ENCODE measurements at places on chromosomes 13 and 19.
A peak's percentile ranks its signal among the peaks of the same experiment; 100 is the strongest.

GRCh38 chr19:16359074-16359473, 34.4 kb downstream of the KLF2 start:
- DNase-seq, result no peak

GRCh38 chr19:41945135-41945766, 13.9 kb downstream of the RABAC1 start:
- no peak for DNase-seq

DNA sequence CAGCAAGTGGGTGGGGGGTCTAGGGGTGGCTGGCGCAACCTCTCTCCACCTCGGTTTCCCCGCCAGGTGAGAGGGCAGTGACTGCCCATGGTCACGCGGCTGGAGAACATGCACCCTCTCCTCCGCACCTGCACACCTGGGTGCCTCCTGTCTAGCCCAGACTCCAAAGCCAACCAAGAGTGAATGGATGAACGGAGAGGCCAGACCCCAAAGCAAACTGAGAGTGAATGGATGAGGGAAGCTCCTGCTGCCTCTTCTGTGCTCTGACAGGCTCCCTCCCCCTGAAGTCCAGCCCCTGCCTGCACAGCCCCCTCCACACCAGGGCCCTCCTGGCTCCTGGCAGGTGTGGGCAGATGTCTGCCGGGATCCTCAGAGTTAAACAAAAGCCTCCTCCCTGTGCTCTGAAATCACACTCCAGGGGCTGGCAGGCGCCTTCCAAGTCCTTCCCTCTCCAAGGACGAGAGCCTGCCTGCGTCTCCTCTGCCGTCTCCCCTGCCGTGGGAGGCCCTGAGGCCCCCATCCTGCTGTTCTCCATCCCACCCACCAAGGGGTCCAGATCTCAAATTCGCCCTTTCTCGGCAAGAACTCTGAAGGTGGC, 2.2 kb downstream of the SBNO2 start:
- no peak for DNase-seq

DNA sequence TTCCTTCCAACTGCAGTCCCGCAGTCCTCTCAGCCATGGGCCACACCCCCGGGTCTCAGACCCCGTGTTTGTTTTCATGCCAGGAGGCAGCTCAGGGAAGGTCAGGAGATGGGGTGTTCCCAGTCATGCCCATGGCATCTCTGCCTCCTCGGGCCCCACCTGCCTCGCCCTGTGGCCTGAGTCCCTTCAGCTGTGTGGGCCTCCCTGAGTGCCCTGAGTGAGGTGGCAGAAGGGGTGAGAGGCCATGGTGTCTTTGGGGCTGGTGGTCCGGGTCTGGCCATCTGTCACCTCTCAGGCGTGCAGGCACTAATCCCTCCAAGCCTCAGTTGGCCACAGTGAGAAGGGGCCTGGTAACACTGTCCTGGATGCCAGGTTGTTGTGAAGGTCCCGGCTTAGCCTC, 10.9 kb upstream of the KDM4B start:
- DNase-seq, result no peak

- DNase-seq, result peak; percentile 66
Observed at GRCh38 chr19:56476651-56477428, at the start of gene ZNF667. Gene ZNF667, minus strand, starts transcription at chr19:56477345. Its CDS starts 14,975 bp downstream, at chr19:56462370.

DNA sequence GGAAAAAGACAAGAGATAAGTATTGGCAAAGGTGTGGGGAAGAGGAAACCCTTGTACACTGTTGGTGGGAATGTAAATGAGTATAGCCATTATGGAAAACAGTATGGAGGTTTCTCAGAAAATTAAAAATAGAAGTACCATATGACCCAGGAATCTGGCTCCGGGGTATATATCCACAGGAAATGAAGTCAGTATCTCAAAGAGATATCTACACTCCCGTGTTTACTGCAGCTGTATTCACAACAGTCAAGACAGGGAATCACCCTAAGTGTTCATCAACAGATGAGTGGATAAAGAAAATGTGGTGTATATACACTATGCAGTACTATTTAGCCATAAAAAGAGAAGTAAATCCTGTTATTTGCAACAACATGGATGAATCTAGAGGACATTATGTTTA, 13.5 kb downstream of the KCTD12 start:
- no peak for DNase-seq

- peak; percentile 6 for DNase-seq
Observed at GRCh38 chr13:91719033-91719432, 320.6 kb downstream of the GPC5 start.

GRCh38 chr13:96960379-96960778, 33.9 kb downstream of the OXGR1 start:
- DNase-seq, result no peak

DNA sequence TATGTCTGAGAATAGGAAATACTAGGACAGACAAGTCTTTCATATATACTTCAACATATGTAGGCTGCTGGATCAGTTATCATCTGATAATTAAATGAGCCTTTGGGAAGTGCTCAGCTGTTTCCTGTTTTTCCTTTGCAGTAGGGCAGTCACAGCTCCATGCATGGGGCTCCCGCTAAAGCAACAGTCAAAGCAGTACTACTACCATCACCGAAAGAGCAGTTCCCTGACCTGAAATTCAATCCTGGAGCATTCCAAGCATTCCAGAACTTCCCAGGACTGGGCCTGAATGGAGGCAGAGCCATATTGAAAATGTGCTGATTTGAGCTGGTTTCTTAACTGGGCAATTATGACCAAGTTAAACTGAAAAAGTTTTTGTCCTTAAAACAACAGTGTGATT, 20.5 kb downstream of the MICU2 start:
- DNase-seq, result peak; percentile 57

- DNase-seq, result no peak
Observed at GRCh38 chr13:77291774-77292173, 35.1 kb downstream of the MYCBP2 start.

- DNase-seq, result no peak
Observed at GRCh38 chr19:18097217-18097992, at the start of gene MAST3. Gene MAST3, plus strand, starts transcription at chr19:18097778. Its CDS starts 15 bp downstream, at chr19:18097793.

DNA sequence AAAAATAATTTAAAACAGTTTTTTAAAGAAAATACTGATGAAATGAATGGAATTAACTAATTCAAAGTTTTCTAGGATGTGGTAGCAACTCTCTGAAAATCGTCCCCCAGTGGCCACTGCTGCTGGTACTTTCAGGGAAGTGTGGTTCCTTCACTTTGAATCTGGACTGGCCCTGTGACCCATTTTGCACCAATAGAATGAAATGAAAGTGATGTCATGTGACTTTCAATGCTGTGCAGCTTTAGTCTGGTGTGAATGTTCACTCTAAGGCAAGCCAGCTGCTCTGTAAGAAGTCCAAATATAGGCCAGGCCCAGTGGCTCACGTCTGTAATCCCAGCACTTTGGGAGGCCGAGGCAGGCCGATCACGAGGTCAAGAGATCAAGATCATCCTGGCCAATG, 26.4 kb upstream of the HNRNPA1L2 start:
- DNase-seq, result no peak

- DNase-seq, result no peak
Observed at GRCh38 chr13:110499621-110500281, 61.8 kb downstream of the RAB20 start.

DNA sequence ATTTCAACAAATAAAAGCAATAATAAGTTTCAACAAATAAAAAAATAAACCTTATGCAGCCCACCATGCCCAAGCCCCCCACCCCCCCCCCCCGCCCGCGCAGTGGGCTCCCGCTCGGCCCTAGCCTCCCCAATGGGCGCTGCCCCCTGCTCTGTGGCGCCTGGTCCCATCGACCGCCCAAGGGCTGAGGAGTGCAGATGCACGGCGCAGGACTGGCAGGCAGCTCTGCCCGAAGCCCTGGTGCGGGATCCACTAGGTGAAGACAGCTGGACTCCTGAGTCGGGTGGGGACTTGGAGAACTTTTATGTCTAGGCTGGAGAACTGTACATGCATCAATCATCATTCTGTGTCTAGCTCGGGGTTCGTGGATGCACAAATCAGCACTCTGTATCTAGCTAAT, 779.6 kb downstream of the DACH1 start:
- DNase-seq, result no peak

GRCh38 chr13:58883405-58883804, 1251.9 kb downstream of the PCDH17 start:
- DNase-seq, result no peak

DNA sequence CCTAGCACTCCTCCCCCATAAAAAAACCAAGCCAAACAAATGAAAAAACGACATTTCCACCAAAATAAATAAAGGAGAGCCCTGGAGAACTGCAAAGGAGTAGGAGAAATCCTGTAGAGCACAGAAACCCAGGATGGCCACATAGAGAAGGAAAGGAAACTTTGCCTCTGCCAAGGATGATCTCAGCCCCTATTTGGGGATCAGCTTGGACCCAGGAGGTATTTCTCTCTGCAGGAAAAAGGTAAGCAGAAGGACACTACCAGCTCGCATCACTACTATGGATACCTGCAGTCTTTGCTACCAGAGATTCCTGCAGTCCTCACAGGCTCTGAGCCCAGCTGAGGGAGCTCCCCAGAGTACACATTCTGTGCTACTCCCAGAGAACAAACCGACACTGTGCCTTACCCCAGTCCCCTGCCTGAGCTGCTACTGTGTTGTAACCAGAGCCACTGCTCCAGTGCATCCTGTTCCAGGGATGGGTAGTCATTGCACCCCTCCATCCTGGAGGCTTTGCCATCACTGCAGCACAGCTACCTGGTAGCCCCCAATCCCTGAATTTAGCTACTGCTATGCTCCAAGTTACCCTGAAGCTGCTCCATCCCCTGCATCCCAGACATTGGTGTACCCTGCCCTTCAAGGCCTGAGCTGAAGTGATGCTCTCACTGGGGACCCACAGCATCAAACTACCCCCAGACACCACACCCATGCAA, 41.7 kb downstream of the VWA8 start:
- no peak for DNase-seq

DNA sequence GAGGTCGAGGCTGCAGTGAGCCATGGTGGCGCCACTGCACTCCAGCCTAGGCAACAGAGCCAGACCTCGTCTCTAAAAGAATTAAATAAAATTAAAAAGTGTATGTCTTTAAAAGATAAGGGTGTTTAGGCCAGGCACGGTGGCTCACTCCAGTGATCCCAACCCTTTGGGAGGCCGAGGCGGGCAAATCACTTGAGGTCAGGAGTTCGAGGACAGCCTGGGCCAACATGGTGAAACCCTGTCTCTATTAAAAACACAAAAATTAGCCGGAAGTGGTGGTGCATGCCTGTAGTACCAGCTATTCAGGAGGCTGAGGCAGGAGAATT, 7.5 kb upstream of the SDHAF1 start:
- DNase-seq, result no peak

GRCh38 chr13:93674337-93674755, 447.7 kb downstream of the GPC6 start:
- DNase-seq, result no peak

DNA sequence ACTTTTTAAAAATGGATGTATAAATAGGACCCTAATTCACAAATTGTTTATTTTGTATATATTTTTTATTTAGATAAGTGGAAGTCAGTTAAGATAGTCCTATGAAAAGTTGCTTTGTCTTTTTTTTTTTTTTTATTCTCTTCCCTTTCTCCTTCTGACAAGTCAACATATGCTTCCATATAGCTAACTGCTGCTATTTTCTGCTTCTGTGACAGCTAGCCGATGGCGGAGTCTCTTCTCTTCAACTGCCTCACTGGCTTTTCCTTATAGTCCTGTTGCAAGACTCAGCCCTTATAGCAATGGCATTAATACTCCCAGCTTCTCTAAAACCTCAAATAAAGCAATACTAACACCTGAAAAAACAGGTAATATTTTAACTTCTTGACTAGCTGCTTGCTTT, 45.3 kb downstream of the SLAIN1 start:
- DNase-seq, result no peak

DNA sequence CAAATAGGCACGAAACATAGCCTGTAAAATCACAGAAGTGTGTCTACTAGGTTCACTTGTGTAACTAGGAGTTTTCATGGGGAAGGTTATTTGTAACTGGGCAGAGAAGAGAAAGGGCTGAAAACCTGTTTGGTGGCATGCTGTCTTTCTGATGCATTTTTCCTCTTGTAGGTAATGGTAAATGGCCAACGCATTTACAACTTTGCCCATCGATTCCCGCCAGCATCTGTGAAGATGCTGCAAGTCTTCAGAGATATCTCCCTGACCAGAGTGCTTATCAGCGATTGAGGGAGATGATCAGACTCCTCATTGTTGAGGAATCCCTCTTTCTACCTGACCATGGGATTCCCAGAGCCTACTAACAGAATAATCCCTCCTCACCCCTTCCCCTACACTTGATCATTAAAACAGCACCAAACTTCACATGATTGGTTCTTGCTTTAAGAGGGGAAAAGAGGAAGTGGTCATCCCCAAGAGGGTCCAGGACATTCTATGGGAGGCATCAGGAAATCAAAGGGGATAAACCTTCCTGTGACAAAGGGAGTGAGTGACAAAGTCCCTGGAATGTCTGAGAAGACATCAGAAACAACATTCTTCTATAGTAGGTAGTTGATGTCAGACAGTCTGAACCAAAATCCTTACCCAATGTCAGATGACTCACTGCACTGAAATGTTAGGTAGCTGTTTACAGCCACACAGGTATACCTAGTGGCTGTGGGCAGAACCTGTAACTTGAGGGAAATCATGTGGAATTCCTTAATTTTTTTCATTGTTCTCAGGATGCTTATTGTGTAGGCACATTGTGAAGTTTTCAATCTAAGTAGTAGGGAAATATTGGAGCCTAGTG, 5.0 kb downstream of the LGALS14 start:
- no peak for DNase-seq

DNA sequence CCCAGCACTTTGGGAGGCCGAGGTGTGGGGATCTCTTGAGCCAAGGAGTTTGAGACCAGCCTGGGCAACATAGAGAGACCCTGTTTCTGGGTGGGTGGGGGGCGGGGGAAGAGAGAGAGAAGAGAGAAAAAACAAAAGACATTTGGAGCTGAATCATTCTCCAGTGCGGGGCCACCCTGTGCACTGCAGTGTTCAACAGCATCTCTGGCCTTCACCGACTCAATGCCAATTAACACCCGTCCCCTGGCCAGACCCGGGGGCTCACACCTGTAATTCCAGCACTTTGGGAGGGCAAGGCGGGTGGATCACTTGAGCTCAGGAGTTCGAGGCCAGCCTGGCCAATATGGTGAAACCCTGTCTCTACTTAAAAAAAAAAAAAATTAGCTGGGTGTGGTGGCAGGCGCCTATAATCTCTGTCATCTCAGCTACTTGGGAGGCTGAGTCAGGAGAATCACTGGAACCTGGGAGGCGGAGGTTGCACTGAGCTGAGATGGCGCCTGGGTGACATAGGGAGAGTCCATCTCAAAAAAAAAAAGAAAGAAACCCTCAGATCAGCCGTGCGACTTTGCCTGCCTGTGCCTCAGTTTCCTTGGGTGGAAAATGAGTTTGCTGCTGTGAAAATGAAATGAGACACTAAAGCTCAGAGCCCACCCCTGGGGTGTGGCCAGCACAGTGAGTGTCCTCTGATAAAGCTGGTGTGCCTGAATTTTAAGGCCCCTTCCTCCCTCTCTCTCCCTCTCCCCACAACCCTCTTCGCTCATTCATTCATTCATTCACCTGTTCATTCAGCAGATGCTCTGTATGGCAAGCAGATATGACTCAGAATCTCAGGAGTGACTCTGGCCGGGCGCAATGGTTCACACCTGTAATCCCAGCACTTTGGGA, 6.4 kb downstream of the KLF2 start:
- no peak for DNase-seq

- DNase-seq, result no peak
Observed at GRCh38 chr19:19510432-19510831, 4.9 kb downstream of the TSSK6 start.

- DNase-seq, result no peak
Observed at GRCh38 chr13:110004814-110005213, 218.4 kb upstream of the IRS2 start.
